Fibroblast of mammary gland (primary cell): ENCODE measurements at places on chromosomes 7 and 10.

- DNase-seq = peak; percentile 85
These were observed at the start of gene SSMEM1 for GRCh38 chr7:130207642-130208041. TSS of gene SSMEM1 (plus strand) at chr7:130207860. CDS start at chr7:130207911, 51 bp downstream.

DNA sequence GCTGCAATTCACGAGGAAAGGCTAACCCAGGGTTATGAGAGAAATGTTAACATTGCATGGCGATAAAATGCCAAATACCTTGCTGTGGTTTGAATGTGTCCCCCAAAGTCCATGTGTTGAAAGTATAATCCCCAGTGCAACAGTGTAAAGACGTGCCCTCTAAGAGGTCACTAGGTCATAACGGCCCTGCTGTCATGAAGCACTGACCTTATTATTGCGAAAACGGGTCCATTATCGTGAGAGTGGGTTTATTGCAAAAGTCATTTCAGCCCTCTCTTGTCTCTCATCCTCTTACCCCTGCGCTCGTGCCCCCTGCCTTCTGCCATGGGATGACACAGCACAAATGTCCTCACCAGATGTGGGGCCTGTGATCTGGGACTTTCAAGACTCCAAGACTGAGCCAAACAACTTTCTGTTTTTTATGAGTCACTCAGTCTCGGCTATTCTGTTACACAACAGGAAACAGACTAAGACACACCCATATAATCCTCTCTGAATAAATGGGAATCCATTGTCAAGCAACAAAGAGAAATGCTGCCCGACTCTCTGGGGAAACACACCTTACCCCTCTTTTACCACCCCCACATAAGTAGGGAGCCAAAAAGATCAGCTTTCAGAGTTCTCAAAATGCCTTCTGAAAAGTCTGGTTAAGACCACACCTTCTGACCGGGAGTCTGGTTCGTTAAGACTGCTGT lies 73.1 kb upstream of the UCN3 start:
- peak; percentile 92 for DNase-seq

GRCh38 chr10:122461729-122462532 lies 578 bp downstream of the HTRA1 start:
- DNase-seq = no peak

- DNase-seq = no peak
These were observed 171.7 kb downstream of the KIF20B start for GRCh38 chr10:89873055-89873454.

GRCh38 chr7:50507898-50508470 lies 57.2 kb downstream of the DDC start:
- no peak for DNase-seq

- no peak for DNase-seq
These were observed 28.5 kb downstream of the GRB10 start for GRCh38 chr7:50754241-50754640.
